ENCODE measurements at places on chromosomes 4 and X.

GRCh38 chrX:136325377-136325776, 24.6 kb downstream of the ADGRG4 start:
- no peak for DNase-seq

DNA sequence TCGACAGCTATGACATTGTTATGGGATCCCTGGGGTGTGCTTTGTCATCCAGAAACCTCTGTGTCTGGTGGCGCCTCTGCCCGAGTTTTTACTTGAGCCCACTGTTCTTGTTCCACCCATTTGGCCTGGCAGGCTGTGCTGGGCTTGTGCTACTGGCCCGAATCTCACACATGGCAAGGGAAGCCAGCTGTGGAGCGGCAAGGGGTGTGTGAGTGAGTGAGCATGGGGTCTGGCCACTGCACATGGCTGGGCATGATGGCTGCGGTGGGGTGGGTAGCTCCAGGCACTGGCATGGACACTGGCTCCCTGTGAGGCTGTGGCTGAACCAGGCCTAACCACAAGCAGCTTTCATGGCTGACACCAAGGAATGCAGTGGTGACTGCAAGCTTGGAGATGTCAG, 89.2 kb downstream of the DACH2 start:
- DNase-seq, result no peak

- DNase-seq, result no peak
These were observed 84.4 kb downstream of the FBXW7 start for GRCh38 chr4:152451496-152451895.

- DNase-seq, result no peak
These were observed 36.4 kb downstream of the CXorf58 start for GRCh38 chrX:23944234-23944633.

DNA sequence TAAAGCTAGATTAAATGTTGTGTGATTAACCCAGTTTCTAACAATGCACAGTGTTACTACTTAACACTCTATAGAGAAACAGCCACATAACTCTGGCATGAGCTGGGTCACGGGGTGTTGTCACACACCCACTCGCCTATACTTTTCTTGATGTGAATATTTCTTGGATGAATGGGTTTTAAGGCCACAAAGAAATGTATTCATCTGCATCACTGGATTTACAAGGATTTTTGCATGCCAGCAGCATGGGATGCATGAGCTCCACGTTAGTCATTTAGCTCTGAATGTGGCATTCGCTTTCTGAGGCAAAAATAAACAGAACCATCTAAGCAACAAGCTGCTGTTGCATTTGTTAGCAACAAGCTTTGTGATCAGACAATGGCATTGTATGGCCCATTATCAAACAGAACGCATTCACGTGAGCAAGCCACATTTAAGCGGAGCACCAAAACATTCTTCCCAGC, 89.7 kb downstream of the LRP2BP start:
- no peak for DNase-seq

DNA sequence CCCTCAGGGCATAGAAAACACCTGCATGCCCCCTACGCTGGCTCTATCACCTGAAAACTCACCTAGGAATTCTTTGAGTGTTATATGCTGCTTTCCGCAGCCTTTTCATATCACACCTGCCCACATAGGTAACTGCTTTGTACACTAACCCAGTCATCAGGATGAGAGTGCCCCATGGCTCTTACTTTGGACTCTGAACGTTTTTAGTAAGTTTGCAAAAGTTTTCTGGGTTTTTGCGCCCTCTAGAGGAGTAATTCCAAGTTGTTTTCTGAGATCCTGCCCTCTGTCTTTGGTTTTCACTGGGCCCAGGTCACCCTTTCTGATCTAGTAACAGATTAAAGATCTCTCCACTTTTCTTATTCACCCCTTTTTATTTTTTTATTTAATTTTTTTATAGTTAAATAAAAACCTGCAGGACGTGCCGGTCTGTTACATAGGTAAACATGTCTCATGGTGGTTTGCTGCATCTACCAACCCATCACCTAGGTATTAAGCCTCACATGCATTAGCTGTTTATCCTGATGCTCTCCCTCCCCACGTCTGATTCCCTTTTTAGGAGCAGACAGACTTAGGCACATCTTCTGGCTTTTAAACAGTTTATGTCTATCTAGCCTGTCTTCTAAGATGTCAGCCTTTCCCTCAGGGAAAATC, 139.2 kb downstream of the NWD2 start:
- no peak for DNase-seq

DNA sequence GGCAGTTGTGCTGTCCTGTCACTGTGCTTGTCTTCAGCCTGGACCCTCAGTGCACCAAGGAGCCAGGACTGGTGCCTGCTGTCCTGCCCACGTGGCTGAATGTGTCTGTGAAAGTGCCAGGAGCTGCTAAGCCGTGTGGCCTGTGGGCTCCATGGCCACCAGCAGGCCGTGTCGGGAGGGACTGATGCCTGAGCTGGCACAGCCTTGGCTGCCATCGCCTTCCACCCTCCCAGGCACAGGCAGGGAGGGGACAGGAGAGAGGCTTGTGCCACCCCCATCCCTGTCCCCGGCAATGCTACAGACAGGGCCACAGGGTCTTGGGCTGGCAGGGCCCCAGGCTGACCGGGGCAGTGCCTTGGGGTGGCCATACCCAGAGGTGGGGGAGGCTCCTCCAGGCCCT, 24.8 kb downstream of the DOK7 start:
- DNase-seq, result no peak

DNA sequence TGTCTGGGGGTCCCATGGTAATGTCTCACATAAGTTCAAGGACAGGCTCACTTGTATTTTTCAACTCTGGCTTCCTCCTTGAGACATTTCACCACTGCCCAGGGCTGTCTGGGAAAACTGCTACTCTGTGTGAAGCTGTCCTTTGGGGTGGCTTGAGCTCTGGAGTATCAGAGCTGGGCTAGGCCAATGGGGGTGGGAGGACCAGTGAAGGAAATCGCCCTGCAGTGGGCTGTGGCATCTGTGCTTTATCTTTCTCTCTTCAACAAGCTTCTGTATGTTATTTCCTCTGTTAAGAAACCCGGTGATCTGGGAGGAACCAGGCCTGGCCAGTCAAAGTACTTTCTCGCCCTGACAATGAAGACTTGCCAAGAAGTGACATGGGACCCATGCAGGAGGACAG, 87.4 kb downstream of the SMIM20 start:
- DNase-seq, result no peak

All from NCI-H510A (cell line).